ENCODE measurements at places on chromosomes 16 and 17.

GRCh38 chr17:75087558-75088453 lies at the start of gene SLC16A5:
Gene SLC16A5 (plus strand): TSS chr17:75087954. CDS start chr17:75093637, 5,683 bp downstream.
- peak; percentile 96 for DNase-seq

- DNase-seq, result peak; percentile 61
These were observed 34.4 kb downstream of the WWP2 start for GRCh38 chr16:69796285-69797118.

DNA sequence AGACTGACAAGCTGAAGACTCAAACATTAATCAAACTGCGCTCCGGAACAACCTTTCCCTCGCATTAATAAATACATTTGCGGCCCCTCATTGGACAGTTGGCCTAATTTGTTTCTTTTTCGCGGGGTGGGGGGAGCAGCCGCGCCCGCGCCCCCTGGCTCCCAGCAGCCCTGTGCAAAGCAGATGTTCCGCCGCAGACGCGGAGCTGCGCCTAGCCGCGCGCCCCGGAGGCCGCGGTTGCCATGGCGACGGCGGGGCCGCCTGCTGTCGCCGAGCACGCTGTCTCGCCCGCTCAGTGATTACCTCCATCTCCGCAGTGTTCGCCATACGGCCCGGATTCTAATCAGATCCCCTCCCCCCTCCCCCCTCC lies 25.5 kb downstream of the COPZ2 start:
- DNase-seq, result no peak

GRCh38 chr16:9256196-9256595 lies 164.8 kb downstream of the HAPSTR1 start:
- peak; percentile 12 for DNase-seq

DNA sequence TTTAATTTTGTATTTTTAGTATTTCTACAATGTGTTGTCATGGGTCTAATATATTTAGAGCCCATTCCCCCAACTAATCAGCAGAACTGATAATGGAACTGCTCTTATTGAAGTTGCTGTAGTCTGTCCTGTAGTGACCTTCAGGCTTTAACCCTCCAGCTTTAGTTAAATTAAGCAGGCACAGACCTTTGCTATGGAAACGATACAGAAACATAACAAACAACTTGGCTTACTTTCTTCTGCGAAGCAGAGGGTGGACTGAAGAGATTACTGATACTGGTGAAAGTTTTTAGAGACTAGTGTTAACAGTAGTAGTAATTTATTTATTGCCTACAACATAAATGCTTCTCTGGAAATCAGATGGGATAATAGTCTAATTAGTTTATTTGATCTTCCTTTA lies 61.4 kb downstream of the NFATC3 start:
- no peak for DNase-seq

Measured in RWPE1 (cell line).